ENCODE measurements at places on chromosomes 6 and 20. TPM values are rescaled to one million over a fixed set of nuclear protein-coding genes. Genes with fewer than 3 reads are reported as not detected.

The BMP7 gene
- total RNA-seq: not detected

GRCh38 chr20:13684566-13685222 lies 46.0 kb upstream of the TASP1 start:
- no peak for DNase-seq

GRCh38 chr6:159919011-159919511 lies 28.3 kb downstream of the MAS1 start:
- no peak for DNase-seq

DNA sequence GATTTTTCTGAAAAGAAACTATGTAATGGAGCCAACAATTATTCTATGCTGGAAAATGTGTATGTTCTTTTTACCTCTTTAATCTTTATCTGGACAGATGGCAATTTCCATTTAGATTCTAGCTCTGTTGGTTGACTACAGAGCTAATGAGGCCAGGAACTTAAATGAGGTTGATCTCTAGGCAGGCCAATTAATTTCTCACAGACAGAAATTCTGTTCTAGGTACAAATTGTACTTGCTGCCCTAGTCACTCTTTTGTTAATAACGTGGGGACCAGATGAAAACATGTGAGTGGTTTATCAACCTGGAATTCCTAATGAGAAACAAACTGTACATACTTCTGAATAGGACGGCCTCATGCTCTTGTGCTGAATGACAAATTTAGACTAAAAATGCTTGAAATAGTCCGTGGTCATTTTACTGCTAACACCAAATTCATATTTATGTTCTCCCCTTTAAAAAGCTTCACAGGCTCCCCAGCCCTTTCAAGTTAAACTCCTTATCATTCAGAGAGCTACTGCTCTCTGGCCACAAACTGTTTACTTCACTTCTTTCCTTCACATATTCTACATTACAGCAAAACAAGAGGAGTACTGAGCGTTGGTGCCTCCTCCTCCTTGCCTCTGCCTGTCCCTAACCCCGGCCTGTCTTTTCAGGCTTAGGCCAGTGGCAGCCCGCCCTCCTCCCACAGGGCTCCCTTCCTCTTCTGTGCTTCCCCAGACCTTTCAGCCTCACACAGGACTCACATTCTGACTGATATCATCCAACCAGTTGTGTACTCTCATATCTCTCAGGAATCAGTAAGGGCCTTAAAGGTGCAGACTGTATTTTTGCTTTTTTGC lies 41.4 kb downstream of the DTNBP1 start:
- DNase-seq: no peak

DNA sequence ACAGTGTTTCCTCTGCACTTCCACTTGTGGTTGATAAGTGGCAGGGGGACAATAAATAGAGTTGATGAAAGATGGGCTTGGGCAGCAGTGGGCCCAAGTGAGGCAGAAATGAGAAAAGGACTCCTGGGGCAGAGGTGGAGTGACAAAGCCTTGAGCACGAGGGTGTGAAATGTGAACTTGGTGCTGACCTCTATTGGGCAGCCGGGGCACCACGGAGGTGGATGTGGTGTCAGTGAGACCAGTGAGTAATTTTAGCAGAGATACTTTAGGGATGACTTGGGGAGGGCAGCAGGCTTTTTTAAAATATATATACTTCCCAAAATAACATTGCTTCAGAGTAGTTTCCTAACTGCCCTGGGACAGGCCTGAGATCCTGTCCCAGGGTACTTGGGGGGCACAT lies 30.6 kb upstream of the MYLK2 start:
- DNase-seq: no peak

GRCh38 chr20:43563429-43563828 lies 4.6 kb downstream of the SGK2 start:
- no peak for DNase-seq

GRCh38 chr20:51373713-51374455 lies 168.6 kb downstream of the NFATC2 start:
- DNase-seq: no peak

DNA sequence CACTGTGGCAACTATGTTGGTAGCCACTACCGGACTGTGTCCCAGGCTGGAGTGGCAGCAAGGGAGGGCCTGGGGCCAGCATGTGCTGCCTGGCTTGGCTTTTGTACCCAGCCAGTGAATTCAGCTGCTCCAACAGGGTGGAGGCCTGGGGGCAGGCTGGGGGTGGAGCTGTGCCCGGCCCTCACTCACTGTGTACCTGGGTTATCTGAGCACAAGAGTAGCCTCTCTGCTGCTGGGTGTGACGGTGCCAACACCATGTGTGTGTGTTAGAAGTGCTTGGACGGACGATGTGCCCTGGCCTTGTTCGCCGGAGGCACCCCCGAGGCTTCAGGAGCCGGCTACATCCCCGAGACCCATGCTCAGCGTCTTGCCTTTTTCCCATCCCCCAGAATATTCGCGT lies 49.2 kb downstream of the EFCAB8 start:
- no peak for DNase-seq

- DNase-seq: peak; percentile 63
Measured at GRCh38 chr20:4563534-4563933, 158.2 kb upstream of the PRND start.

- DNase-seq: no peak
Measured at GRCh38 chr20:34773726-34774125, 51.7 kb downstream of the NCOA6 start.

Data from HT-29 (cell line).